NCI-H748 treated with DMSO at 0.1 percent for 48 hours (cell line): ENCODE measurements at places on chromosomes 12 and 14.

DNA sequence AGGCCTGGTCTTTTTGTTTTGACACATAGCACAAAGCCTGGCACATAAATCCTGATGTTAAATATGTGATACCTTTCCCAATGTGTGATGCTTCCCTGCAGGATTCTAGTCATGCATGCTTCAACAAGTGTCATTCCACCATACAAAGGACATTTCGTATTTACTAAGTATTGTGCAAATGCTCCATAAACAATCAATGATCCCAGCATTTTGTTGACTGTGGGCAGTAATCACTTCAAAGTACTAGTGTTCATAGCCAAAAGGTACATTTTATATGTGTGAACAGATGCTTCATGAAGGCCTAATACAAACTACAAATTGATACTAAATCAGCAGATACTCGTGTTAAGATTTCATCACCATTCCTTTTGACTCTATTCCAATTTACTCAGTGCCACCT, 4.4 kb downstream of the CCNB1IP1 start:
- DNase-seq: no peak

DNA sequence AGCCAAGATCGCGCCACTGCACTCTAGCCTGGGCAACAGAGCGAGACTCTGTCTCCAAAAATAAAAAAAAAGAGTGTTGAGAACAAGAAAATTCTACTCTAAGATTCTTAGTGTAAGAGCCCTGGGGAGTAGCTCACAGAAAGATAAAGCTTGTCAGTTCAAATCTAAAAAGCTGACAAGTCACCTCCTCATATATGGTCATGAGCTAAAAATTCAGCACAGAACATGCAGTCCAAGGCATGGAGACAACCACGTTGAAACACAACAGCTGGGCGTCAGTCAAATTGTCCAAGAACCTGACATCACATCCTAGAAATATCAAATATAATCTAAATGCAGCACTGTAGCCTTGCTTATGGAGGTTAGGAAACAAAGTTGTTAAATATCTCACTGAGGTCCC, 47.8 kb downstream of the CLIP1 start:
- no peak for DNase-seq

DNA sequence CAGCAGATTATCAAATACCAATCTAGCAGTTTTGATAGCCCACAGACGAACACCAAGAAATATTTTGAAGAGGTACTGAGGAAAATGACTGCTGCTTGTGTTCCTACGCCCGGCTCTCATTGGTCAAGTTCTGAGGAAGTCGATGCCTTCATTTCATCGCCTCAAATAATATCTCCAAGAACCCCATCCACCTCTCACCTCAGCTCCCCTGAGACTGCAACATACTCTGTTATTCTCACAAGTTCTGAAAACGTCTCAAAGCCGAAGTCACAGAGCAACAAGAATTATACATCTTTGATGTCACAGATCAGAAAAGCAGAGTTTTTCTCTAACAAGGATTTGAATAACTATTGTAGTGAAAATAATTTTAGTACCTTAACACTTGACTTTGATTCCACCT, 55.5 kb upstream of the BCAT1 start:
- no peak for DNase-seq

DNA sequence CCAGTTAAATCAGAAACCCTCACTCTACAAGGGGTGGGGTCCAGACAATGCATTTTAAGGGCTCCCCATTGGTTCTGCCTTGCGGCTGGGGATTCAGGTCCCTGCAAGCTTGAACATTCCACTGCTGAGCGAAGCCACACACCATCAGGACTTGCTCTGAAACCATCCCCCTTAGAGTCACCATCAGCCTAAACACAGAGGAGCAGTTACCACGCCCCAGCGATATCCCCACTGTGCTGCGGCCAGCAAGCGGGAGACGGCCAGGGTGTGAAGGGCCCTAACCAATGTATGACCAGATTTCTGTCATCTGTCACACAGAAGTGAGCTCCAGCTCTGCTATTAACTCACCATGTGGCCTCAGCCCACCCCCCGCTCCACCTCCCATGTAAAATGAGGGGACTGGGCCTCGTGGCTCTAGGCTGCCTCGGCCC, 29.7 kb downstream of the CCDC88C start:
- no peak for DNase-seq

DNA sequence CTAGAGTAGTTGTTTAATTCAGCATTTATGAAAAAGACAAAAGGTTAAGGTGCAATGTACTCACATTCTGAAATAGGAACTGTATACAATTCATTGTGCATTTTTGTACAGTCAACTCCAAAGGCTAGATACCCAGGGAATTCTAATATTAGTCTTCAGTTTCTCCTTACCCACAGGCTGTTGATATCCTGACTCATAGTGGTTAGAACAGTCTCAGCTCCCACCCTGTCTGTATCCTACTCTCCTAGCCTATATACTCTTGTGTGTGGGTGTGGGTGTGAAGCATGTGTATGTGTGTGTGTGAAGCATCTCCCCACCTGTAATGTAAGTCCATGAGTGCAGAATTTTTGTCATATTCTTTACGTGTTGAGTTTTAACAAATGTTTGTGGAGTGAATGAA, 229.5 kb downstream of the NAV3 start:
- DNase-seq: no peak

DNA sequence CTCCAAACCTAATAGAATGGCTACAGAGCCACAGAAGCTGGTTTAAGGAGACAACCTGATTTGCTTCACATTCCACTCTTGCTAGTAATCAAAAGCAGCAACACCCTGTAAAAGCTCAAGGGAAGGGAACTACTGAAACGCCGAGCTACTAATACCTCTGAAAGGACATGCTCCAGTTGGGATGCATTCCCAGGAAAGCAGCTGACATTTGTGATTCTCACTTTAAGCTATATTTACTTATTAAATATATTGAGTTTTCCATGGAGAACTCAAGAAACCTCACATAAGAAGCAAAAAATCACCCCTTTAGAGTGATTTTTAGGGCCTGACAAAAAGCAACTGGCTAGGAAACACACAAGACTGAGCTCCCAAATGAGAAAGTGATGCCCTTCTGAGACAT, 1073.0 kb upstream of the FLRT2 start:
- DNase-seq: no peak

DNA sequence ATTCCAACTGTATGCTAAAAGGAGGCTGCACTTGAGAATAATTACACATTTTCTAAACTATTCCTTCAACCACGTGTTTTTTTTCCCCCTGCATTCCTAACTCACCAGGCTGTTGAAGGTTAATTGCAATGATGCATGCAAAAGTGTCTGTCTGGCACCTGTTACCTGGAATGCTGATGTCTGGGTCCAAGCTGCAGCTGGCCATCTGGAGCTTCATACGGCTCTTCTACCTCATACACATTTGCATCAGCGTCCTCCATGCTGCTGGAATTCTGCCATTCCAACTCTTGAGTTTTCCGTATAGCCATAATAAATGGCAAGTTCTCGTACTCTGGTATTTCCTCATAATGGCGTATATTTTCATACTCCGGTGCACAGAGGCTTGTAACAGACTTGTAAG, 8.6 kb downstream of the FGD6 start:
- no peak for DNase-seq
